Adrenal gland (tissue), 19 donors: ENCODE measurements at places on chromosomes 7 and 10.

GRCh38 chr10:28945959-28946358 lies 268.6 kb downstream of the BAMBI start:
- no peaks in the 10 kb centered on the region for H3K36me3 ChIP-seq
- peaks cover 4% of the 10 kb centered on the region for H3K4me1 ChIP-seq
- no peak overlapping the region for H3K27ac ChIP-seq
- no peak for DNase-seq
- H3K4me3 ChIP-seq, result no peak overlapping the region

GRCh38 chr10:650441-650851 lies 39.0 kb downstream of the DIP2C start:
- H3K27me3 ChIP-seq, result no peaks in the 10 kb centered on the region
- peaks cover 9% of the 10 kb centered on the region for H3K4me1 ChIP-seq
- no peak overlapping the region for H3K27ac ChIP-seq
- H3K4me3 ChIP-seq, result no peak overlapping the region

- no peak overlapping the region for H3K27ac ChIP-seq
- no peaks in the 10 kb centered on the region for H3K27me3 ChIP-seq
- H3K4me3 ChIP-seq, result no peak overlapping the region
- H3K36me3 ChIP-seq, result no peaks in the 10 kb centered on the region
- DNase-seq, result no peak
These were observed 50.2 kb upstream of the BAMBI start for GRCh38 chr10:28627102-28627501.

GRCh38 chr7:82507976-82508677 lies 64.5 kb upstream of the CACNA2D1 start:
- no peaks in the 10 kb centered on the region for H3K27me3 ChIP-seq
- H3K36me3 ChIP-seq, result no peaks in the 10 kb centered on the region
- H3K27ac ChIP-seq, result no peak overlapping the region
- H3K4me3 ChIP-seq, result no peak overlapping the region
